Foreskin keratinocyte (primary cell): ENCODE measurements at places on chromosomes 5 and 9.

DNA sequence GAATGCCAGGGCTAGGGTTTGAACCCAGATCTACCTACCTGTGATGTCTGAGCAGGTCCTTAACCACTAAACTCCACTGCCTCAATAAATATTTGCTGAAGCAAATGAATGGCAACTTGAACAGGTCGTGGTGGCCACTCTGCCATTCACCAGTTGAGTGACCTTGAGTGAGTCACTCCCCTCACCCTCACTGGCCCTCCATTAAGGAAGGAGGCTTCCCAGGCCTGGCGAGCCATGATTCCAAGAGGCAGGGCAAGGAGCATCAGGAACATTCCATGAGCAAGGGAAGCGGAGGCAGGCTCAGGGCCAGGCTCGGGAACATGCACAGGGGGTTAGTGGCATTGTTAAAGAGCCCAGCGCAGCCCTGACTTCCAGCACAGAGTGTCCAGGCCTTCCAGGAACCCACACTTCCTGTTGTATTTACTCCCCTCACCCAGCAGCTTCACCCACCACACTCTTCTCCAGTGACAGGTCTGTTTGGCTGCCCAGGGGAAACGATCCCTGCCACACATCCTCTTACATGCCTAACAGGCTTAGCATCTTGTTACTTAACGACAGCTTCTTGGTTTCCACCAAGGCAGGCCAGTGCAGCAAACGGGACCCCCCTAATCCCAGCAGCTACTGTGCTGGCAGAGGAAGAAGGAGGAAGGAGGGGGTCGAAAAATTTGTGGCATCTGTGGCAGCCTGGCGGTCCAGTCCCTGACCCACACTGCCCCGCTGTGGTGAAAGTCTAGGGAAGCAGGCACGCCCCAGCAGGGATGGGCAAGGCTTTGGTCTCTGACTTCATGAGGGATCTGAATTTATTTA, 43.7 kb upstream of the TTC1 start:
- DNase-seq = peak; percentile 12

DNA sequence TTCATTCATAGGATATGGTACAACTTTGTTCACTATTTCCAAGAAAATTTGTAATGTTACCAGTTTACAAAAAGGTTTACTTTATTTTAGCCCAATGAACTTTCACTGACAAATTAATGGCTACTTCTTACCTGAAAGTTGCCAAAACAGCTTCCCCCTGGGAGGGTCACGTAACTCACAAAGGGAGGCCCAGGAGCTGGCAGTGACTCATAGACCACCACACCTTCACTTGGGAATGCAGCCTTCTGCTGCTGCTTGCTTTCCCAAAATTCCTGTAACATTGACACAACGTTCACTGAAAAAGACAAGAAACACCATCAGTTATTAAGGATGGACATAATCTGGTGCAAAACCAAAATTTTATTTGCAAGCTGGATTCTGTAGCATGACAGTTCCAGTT, 18.1 kb downstream of the LIX1 start:
- peak; percentile 76 for DNase-seq

DNA sequence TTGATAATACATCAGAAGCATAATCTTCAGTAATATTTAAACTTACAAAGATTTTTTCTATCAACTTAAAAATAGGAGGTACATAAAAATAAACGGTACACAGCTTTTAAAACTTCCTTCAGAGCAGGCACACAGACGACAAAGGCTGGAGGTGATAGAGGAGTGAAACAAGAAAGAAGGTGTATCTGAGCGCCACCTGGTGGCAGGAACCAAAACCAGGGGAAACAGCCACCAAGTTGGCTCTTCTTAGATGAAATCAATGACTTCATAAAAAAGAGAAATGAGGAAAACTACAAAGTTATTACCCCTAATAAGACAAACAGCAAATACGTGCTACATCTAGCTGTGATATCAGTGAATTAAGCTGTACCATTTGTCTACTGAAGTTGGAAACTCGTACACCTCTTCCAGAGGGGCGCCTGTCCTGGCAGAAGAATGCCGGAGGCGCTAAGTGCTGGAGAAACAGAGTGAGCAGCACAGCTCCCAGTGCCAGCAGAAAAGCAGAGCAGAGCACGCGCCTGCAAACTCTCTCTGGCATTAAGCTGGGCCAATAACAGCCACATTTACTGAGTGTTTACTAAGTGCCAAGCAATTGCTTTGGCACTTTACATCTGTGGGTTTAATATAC, 85.9 kb downstream of the SETX start:
- DNase-seq = no peak

GRCh38 chr5:67639313-67639712, 442.7 kb upstream of the CD180 start:
- no peak for DNase-seq

DNA sequence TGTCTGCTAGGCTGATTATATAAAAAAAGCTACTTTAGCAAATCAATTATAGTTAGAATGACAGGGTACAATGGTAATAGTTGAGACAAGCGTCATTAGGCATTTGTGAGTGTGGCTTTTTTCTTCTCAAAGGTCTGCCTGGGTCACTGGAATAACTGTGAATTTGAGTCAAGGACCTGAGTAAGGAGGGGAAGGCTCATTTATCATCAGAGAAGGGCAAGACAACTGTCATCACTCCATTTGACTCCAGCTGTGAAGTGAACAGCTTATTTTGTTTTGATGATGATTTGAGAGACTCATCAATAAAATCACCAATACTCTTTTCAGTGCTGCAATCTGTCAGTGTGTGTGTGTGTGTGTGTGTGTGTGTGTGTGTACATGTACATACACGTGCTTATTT, 118.6 kb downstream of the MAT2B start:
- DNase-seq = no peak
